ENCODE measurements at places on chromosomes 5 and 9.

DNA sequence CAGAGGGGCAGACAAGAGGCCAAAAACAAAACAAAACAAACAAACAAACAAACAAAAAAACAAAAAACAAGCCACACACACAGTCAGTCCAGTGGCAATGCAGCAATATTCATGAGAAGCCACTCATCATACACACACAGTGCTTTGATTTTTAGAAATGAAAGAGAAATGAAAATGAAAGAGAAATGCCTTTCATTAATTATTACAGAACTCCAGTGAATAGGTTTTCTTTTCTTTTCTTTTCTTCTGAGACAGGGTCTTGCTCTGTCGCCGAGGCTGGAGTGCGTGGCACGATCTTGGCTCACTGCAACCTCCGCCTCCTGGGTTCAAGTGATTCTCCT, 36.9 kb downstream of the SPRY4 start:
- no peak for DNase-seq

DNA sequence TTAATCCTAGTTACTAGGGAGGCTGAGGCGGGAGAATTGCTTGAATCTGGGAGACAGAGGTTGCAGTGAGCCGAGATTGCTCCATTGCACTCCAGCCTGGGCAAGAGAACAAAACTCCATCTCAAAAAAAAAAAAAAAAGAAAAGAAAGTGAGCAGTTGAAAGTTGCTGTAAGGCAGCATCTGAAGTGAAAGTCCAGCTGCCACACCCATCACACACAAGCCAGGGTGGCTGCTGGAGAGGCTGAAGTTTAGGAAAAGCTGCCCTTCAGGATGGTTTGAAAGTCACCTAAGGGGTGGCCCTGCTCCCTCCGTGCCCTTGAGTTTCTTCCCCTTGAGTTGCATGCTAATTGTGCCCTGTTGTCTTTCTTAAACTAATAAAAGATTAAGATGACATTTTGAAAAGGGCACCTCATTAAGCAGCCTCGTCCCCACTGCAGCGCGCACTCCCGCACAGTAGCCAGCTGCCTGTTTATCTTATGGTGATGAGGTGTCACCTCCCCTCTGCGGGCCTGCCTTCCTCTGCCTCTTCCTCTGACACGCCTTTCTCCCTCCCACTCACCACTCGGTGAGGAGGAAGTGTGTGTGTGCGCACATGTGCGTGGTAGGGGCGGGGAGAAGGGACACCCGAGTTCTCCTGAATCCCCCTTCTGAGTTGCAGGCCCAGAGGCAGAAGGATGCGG, 104.2 kb upstream of the PANK3 start:
- peak; percentile 42 for DNase-seq

DNA sequence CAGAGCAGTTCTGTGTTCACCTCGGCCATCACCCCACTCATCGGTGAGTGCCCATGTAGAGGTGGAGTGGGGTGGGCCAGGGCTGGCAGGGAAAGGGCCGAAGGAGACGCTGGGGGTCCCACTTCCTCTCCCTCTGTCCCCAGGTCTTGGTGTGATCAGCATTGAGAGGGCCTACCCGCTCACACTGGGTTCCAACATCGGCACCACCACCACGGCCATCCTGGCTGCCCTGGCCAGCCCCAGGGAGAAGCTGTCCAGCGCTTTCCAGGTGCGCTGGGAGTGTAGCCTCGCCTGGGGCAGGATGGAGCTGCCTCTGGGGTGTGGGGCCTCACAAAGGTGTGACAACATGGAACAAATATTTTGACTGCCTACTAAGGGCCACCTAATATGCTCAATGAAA, 3.7 kb downstream of the PFN3 start:
- no peak for DNase-seq

- DNase-seq: no peak
These were observed 39.6 kb upstream of the DMXL1 start for GRCh38 chr5:119031011-119031886.

DNA sequence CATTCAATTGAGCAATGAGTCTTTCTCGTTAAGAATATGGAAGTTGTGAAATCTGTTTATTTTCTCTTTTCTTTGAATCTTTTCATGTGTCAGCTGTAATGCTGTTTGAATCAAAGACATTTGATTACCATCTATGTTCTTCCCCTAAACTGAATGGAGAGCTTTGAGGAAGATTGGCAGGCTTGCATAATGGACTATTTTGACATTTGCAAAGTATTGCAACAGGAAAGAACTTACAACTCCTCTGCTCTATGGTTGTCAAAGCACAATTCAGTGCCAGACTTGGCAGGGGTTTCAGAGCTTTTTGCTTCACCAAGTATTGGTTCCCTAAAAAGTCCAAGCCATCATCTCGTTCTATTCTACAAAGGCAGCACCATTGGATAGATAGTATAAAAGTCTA, 549.0 kb upstream of the NUDT12 start:
- no peak for DNase-seq

GRCh38 chr5:4977416-4978110, 162.6 kb upstream of the ADAMTS16 start:
- DNase-seq: no peak

DNA sequence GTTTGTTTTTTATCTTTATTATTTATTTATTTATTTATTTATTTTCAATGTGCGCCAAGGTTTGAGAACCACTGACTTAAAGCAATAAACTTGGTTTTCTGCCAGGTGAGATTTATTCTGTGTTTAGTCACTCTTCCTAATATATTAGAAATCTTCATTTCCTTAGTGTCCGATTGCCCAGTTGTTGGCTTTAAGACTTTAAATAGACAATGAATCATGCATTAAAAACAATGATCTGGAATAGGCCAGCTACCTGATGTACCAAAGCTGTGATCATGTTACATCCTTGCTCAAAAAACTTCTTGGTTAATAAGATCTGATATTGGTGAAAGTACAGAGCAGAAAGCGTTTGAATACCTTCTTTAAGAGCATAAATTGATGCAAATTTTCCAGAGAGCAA, 52.1 kb upstream of the ERBIN start:
- DNase-seq: no peak
